Mesendoderm (in vitro differentiated cells): ENCODE measurements at places on chromosomes 2 and 18.

GRCh38 chr2:180664507-180664906 lies 315.9 kb upstream of the UBE2E3 start:
- no peaks in the 10 kb centered on the region for H3K27me3 ChIP-seq
- DNase-seq: no peak
- no peaks in the 10 kb centered on the region for H3K36me3 ChIP-seq
- H3K4me3 ChIP-seq: no peak overlapping the region

DNA sequence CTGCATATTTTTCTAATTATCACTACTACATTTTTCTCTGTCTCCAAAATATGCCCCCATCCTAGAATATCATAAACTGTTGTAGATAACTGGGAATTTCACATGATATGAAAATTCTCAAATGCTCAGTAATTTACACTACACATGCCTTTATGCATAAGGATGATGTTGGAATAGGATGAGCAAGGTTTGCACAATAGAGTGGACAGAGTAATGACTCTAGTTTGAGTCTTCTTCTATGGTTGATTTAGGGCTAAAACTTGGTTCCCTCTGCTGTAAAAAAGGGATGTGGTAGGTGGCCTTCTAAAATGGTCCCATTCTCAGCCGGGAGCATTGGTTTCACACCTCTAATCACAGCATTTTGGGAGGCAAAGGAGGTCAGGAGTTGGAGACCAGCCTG lies 129.9 kb downstream of the BCL11A start:
- no peak overlapping the region for H3K4me3 ChIP-seq
- H3K36me3 ChIP-seq: peaks cover 3% of the 10 kb centered on the region

DNA sequence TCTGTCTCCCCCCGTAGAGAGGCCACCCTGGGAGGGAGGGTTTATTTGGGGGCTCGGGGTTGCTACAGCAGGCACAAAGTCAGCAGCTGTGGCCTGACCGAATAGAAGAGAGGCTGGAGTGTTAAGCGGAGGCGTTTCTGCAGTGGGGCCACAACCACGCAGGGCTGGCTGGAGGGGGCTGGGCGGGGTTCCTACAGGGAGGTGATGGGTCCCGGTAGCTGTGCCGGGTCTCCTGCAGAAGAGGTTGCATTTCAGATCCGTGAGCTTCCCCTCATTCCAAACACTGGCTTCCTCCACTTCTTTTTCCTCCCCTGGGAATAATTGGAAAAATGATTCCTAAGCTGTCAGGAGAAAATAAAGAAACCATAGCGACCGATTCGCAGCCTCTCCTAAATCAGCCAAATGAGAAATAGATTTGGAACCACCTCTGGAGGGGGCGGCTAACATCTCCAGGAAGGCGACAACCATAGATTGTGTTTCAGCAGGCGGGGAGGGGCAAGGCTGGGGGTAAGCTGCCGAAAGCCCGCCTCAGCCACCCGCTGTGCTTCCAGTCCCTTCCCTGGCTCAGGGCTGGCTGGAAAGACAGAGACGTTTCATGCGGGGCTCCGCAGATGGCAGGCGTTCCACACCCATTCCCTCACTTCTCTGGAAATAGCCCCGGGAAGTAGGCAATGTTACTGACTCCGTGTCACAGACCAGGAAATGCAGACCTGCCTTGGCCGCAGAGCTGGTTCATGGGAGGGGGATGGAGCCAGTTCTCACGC lies 85.6 kb upstream of the TAF1B start:
- no peak overlapping the region for H3K27ac ChIP-seq
- no peaks in the 10 kb centered on the region for H3K36me3 ChIP-seq
- no peaks in the 10 kb centered on the region for H3K27me3 ChIP-seq
- peaks cover 7% of the 10 kb centered on the region for H3K4me1 ChIP-seq

GRCh38 chr2:232876161-232876977 lies 6.3 kb downstream of the SNORC start:
- H3K27ac ChIP-seq: no peak overlapping the region
- H3K27me3 ChIP-seq: no peaks in the 10 kb centered on the region
- H3K4me1 ChIP-seq: no peaks in the 10 kb centered on the region
- peak; percentile 26 for DNase-seq
- H3K36me3 ChIP-seq: no peaks in the 10 kb centered on the region

DNA sequence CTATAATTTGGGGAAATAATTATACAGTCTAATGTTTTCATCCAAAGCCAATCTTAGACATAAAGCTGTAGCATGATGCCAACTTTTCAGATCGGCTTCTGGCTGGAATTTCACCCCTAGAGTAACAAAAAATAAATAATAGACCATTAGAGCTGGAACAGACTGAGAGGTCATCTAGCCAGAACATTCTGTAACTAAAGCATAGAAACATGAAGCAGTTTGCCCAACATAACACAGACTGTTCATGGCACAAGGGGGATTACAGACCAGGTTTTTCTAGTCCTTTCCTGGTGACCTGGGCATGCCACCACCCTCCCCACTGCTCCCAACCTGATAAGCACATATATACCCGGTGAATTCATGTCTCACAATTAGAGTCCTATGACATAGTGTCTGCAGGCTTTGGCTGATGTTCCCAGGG lies 116.4 kb upstream of the PPP1CB start:
- no peaks in the 10 kb centered on the region for H3K36me3 ChIP-seq
- no peaks in the 10 kb centered on the region for H3K4me1 ChIP-seq
- no peaks in the 10 kb centered on the region for H3K27me3 ChIP-seq
- no peak for DNase-seq
- H3K4me3 ChIP-seq: no peak overlapping the region
- H3K27ac ChIP-seq: no peak overlapping the region

DNA sequence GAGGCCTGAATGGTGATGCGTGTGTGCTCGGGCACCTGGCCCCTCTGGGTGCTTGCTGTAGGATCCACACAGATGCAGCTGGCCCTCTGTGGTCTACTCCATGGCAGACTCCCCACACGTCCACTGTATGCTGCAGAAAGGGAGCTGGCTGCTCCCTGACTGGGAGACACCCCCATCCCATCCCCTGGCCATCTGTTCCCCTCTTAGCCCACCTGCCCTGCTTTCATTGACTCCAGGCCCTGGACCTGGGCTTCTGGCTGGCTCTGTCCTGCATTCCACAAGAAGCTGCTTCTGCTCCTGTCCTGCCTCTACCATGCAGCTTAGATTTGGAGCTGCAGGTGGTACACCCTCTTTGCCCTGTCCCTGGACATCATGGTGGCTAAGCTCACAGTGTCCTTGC lies 80.1 kb downstream of the FHOD3 start:
- no peak overlapping the region for H3K27ac ChIP-seq
- H3K36me3 ChIP-seq: no peaks in the 10 kb centered on the region
- H3K4me1 ChIP-seq: no peaks in the 10 kb centered on the region
- no peaks in the 10 kb centered on the region for H3K27me3 ChIP-seq
- no peak for DNase-seq
- no peak overlapping the region for H3K4me3 ChIP-seq

GRCh38 chr18:73646772-73647171 lies 500.9 kb downstream of the FBXO15 start:
- no peak for DNase-seq
- no peaks in the 10 kb centered on the region for H3K4me1 ChIP-seq
- no peak overlapping the region for H3K27ac ChIP-seq
- no peaks in the 10 kb centered on the region for H3K36me3 ChIP-seq
- H3K4me3 ChIP-seq: no peak overlapping the region

GRCh38 chr18:72181241-72181764 lies 362.8 kb downstream of the CBLN2 start:
- H3K27me3 ChIP-seq: no peaks in the 10 kb centered on the region
- H3K36me3 ChIP-seq: no peaks in the 10 kb centered on the region
- no peaks in the 10 kb centered on the region for H3K4me1 ChIP-seq
- DNase-seq: no peak
- H3K27ac ChIP-seq: no peak overlapping the region

DNA sequence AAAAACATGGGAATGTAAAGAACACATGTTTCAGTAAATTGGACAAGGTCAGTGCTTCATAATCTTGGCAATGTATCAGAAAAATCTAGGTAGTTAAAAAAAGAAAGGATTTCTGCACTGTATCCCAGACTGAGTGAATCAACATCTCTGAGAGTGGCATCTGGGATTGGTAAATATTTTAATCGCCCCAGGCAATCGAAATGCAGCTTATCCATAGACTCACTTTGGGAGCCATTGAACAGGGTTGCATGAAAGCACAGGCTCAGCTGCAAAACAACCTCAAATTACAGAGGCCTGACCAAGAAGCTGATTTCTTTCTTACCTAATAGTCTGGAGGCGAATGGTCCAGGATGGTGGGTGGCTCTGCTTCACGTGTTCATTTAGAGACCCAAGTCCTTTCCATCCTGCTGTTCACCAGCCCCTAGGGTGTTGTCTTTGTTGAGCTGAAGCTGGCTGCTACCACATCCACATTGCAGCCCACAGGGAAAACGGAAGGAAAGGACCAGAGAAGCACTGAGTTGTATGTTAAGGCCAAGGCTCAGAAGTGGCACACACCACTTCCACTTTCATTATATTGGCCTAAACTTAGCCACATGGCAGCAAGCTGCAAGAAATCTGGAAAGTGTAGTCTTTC lies 59.0 kb downstream of the MOGAT1 start:
- H3K4me1 ChIP-seq: no peaks in the 10 kb centered on the region
- H3K36me3 ChIP-seq: no peaks in the 10 kb centered on the region
- no peaks in the 10 kb centered on the region for H3K27me3 ChIP-seq
- H3K4me3 ChIP-seq: no peak overlapping the region
- no peak for DNase-seq

- no peak overlapping the region for H3K27ac ChIP-seq
- no peak overlapping the region for H3K4me3 ChIP-seq
- no peaks in the 10 kb centered on the region for H3K27me3 ChIP-seq
- no peak for DNase-seq
- H3K4me1 ChIP-seq: no peaks in the 10 kb centered on the region
- H3K36me3 ChIP-seq: no peaks in the 10 kb centered on the region
These were observed 205.1 kb upstream of the EPAS1 start for GRCh38 chr2:46091961-46092667.

DNA sequence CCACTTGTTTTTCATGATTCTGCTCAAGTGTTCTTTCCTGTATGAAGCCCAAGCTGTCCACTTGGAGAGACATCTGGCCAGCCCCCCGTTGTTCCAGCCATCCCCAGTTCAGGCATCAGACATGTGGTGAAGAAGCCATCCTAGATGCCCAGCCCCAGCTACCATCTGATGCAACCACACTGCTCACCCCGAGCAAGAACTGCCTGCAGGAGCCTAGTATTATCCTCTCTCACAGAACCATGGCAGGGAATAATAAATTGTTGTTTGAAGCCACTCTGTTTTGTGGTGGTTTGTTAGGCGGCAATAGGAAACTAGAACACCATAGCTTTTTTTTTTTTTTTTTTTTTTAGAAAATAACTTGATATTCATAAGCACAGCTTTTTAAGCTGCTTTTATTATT lies 19.5 kb upstream of the DARS1 start:
- H3K4me3 ChIP-seq: no peak overlapping the region
- no peaks in the 10 kb centered on the region for H3K4me1 ChIP-seq
- H3K27me3 ChIP-seq: no peaks in the 10 kb centered on the region
- no peaks in the 10 kb centered on the region for H3K36me3 ChIP-seq

DNA sequence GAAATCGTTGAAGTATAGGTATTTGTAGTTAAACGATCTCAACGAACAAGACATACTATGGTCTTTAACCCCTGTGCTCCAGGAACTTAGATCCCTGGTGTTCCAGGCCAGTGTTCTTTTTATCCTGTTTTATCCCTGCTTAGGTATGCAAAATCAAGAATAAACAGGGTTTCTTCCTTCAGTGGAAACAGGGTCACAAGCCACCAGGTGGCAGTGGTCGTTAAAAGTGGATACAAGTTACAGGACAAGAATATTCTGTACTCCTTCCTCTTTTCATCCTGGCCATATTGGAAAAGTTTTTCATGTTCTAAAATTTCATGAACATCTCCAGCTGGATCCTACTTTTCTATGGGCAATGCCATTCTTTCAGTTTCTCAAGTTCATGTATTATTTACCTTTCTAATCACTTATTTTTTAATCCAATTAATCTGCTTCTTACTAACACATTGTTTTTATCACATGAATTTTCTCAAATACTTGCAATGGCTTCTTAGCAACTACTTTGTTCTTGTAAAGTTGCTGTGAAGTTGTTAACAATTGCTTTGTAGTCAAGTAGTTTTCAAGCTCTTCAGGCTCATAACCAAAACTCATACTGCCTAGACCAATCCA lies 16.4 kb upstream of the HNMT start:
- no peaks in the 10 kb centered on the region for H3K4me1 ChIP-seq
- no peaks in the 10 kb centered on the region for H3K36me3 ChIP-seq
- H3K4me3 ChIP-seq: no peak overlapping the region
- H3K27me3 ChIP-seq: no peaks in the 10 kb centered on the region
- peak; percentile 74 for DNase-seq
- no peak overlapping the region for H3K27ac ChIP-seq

DNA sequence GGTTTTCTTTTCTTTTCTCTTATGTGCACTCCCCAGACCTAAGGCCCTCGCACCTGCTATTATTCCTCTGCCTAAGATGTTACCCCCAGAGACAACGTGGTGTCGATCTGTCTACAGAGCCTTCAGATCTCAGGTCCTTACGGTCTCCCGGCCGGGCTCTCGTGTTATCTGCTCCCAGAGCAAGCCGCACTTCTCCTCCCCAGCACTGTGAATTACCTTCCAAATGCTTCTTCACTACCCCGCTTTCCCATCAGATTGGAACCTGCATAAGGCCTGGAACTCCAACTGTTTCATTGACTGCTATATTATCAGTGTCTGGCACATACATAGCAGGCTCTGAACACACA lies 71.2 kb upstream of the ODC1 start:
- H3K27me3 ChIP-seq: no peaks in the 10 kb centered on the region
- no peak for DNase-seq
- H3K4me1 ChIP-seq: no peaks in the 10 kb centered on the region
- no peak overlapping the region for H3K27ac ChIP-seq
- no peak overlapping the region for H3K4me3 ChIP-seq
- no peaks in the 10 kb centered on the region for H3K36me3 ChIP-seq

GRCh38 chr2:62740221-62740620 lies 34.7 kb downstream of the EHBP1 start:
- no peak overlapping the region for H3K4me3 ChIP-seq
- no peaks in the 10 kb centered on the region for H3K27me3 ChIP-seq
- H3K27ac ChIP-seq: no peak overlapping the region
- no peaks in the 10 kb centered on the region for H3K36me3 ChIP-seq

GRCh38 chr18:44799907-44800421 lies 119.3 kb downstream of the SETBP1 start:
- DNase-seq: no peak
- no peak overlapping the region for H3K4me3 ChIP-seq
- peaks cover 5% of the 10 kb centered on the region for H3K4me1 ChIP-seq
- no peaks in the 10 kb centered on the region for H3K36me3 ChIP-seq
- H3K27ac ChIP-seq: no peak overlapping the region

GRCh38 chr2:179751163-179751809 lies 110.1 kb downstream of the ZNF385B start:
- no peaks in the 10 kb centered on the region for H3K4me1 ChIP-seq
- H3K4me3 ChIP-seq: no peak overlapping the region
- H3K36me3 ChIP-seq: no peaks in the 10 kb centered on the region
- DNase-seq: peak; percentile 14

DNA sequence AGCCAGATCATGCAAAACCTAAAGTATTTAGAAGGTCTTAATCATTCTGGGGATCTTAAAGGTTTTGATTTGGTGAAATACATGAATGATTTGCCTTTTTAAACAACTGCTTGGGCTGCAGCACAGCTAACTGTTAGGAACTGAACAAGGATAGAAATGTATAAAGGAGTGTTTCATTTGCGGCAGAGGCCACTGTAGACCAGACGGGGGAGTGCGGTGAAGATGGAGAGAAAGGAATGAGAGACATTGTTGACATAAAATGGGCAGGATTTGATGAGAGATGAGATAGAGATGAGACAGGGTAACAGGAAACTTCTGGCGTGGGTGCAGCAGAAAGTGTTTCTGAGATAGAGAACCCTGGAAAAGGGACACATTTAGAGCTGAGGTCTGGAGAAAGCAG lies 308.1 kb downstream of the TMX3 start:
- H3K4me3 ChIP-seq: no peak overlapping the region
- H3K27me3 ChIP-seq: no peaks in the 10 kb centered on the region
- no peak for DNase-seq
- H3K36me3 ChIP-seq: no peaks in the 10 kb centered on the region
- no peak overlapping the region for H3K27ac ChIP-seq
- no peaks in the 10 kb centered on the region for H3K4me1 ChIP-seq
